Activated CD4-positive, alpha-beta T cell treated with anti-CD3 and anti-CD28 coated beads, Interleukin-2, amount 50 U/mL, for 4 hours (primary cell): ENCODE measurements at places on chromosomes 3 and 15.

GRCh38 chr15:100115711-100116090, 226.1 kb downstream of the ADAMTS17 start:
- no peak for DNase-seq

GRCh38 chr15:66566963-66567531, 1.2 kb upstream of the LCTL start:
- peak; percentile 38 for DNase-seq

GRCh38 chr3:78985981-78986380, 781.8 kb downstream of the ROBO1 start:
- DNase-seq = no peak

DNA sequence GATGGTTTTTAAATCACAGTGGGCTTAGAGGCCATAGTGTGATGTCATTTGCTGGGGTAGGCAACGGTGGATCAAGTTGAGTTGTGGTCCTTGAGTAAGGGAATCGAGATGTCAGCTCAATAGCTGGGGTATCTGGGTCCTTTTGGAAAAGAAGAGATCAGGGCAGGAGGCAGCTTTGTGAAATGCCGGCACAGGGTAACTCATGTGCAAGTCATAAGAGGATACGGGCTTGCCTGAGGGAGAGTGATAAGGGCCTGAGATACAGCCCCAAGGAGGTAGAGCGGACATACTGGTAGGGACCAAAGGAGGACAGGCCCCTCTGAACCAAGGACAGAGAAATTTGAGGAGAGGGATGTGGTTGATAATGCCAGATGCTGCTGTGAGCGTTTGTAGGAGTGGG, 4.2 kb upstream of the FAM131A start:
- no peak for DNase-seq

- DNase-seq = no peak
Observed at GRCh38 chr3:184171562-184171961, 3.1 kb upstream of the AP2M1 start.

DNA sequence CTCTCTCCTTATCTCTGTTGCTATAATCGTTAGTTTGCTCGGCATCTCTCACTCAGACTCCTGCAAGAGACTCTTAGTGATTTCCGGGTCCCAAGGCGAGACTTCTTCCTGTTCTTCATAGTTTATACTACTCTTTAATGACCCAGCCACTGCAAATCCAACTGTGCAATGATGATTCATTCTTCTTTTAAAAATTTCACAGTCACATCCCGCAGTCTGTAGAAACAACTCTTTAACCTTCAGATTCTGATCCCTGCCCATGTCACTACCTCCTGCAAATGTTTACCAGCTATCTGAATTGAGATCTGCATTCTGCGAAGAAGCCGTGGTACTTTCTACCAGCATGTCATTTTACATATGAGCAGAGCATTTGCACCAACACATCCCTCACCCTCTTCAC, 2.8 kb upstream of the VGLL3 start:
- no peak for DNase-seq
